SK-N-SH treated with all-trans-retinoic acid at 6 μM for 48 hours (cell line): ENCODE measurements at places on chromosomes 7 and 10.
A peak's percentile ranks its signal among the peaks of the same experiment; 100 is the strongest.

- ATAC-seq, result no peak
Observed at GRCh38 chr7:156497776-156498509, 142.6 kb upstream of the RNF32 start.

- no peak for ATAC-seq
Observed at GRCh38 chr10:397321-398068, 262.2 kb downstream of the ZMYND11 start.

GRCh38 chr10:89793649-89794254 lies 92.4 kb downstream of the KIF20B start:
- peak; percentile 98 for ATAC-seq

DNA sequence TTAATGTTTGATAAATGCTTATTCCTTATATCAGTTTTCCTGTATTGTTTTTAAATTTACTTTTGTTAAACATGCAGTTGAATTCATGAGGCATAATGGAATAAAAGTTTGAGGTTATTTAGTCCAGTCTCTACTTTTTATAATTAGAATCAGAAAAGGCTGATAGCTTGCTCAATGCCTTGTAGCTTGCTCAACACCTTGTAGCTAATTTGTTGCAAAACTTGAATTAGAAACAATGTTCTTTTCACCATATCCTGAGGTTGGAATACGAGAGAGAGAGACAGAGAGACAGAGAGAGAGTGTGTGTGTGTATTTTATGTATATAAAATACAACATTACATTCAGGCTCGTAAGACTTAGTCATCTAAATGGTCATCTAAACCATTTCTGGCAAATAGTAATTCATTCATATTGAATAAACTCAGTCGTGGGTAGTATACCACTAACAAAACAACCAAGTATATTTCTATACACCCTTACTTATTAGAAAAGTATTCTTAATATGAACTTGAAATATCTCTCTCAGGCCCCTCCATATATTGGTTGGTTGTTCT lies 243.5 kb downstream of the ADK start:
- ATAC-seq, result no peak

DNA sequence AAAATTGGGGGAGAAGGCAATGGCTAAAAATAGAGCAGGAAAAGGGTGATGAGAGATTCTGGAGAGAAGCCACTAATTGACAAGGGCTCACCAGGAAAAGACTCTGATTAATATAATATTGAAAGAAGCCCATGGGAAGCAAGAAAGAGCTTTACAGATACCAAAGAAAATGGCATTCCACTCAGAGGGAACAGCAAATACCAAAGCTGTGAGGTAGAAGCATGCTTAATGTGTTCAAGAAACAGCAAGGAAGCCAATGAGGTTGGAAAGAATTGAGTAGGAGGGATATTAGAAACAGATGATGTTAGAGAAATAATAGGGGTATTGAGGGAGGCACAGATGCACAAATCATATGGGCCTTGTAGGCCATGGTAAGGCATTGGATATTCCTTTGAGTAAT lies 130.1 kb downstream of the MYO3A start:
- ATAC-seq, result no peak

GRCh38 chr7:17183630-17184328 lies 114.7 kb upstream of the AHR start:
- ATAC-seq, result no peak

- peak; percentile 53 for ATAC-seq
Observed at GRCh38 chr7:28984217-28984616, 26.1 kb upstream of the TRIL start.

DNA sequence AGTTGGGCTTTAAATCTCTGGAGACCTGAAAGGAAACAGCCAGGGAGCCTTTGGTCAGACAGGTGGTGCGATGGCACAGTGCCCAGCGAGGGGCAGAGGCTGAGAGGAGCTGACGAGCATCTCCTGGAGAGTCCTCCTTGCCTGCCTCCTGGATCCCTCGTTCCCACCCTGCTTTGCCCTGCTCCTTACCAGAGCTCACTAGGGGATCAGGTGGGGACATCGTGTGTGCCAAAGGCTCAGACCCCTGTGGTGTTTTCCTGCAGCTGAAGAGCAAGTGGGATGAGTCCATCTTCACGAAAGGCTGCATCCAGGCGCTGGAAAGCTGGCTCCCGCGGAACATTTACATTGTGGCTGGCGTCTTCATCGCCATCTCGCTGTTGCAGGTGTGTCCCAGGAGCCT lies 21.8 kb upstream of the SH2D4B start:
- ATAC-seq, result no peak

- ATAC-seq, result no peak
Observed at GRCh38 chr10:47049906-47050305, 138.7 kb downstream of the PTPN20 start.

- no peak for ATAC-seq
Observed at GRCh38 chr10:101451667-101452069, 97.7 kb downstream of the BTRC start.

DNA sequence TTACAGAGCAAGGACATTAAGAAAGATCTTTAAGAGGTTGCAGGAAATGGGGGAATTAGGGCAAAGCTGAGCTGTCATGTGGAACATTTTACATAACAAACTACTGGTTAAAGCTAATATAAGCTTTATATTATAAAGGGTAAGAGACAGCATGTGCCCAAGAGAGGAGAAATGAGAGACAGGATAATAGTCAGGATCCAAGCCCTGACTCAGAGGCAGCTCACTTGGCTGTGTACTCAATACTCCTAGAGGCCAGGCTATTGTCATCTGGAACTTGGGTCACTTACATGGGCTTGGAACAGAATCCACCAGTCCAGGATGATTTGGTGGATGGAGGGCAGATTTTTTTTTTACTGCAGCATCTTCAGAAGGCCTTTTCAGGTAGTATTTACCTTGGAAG lies 418.6 kb upstream of the ZMIZ1 start:
- peak; percentile 53; the same call in 1 of the 3 replicates for ATAC-seq

- no peak for ATAC-seq
Observed at GRCh38 chr7:6579446-6579845, 2.2 kb downstream of the ZDHHC4 start.

DNA sequence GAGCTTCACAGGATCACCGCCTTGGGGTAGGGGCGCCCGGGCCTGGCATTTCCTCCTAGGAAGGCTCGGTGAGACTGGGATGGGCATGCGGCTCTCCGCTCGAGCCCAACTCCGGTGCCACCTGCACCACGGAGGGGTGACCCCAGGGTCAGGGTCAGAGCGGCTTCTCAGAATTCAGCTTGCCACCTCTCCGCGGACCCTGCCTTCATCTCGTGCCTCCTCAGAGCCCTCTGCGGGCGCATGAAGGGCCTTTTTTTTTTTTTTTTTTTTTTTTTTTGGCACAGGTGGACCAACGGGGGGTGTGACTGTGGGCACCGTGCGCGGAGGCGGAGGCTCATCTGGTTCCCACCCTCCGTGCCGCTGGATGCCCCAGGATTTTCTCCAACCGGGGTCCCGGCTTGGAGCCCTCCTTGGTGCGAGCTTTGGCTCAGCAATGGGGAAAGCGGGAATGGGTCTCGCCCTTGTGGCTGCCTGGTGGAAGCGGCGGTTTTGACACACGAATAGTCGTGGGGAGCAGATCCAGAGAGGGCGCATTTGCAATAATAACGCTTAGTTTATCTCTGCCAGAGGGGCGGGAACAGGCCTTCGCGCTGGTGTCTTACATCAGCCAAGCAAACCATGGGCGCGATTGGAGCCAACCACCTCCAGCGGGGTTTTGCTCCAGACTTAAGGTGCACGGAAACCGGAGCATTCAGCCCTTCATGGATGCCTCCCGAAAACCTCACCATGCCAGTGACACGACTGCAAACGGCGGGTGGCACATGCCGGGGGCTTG lies 5.0 kb upstream of the TNRC18 start:
- ATAC-seq, result no peak

GRCh38 chr10:67098461-67098860 lies 172.6 kb downstream of the LRRTM3 start:
- no peak for ATAC-seq

- no peak for ATAC-seq
Observed at GRCh38 chr7:18706670-18707069, 211.1 kb downstream of the HDAC9 start.

DNA sequence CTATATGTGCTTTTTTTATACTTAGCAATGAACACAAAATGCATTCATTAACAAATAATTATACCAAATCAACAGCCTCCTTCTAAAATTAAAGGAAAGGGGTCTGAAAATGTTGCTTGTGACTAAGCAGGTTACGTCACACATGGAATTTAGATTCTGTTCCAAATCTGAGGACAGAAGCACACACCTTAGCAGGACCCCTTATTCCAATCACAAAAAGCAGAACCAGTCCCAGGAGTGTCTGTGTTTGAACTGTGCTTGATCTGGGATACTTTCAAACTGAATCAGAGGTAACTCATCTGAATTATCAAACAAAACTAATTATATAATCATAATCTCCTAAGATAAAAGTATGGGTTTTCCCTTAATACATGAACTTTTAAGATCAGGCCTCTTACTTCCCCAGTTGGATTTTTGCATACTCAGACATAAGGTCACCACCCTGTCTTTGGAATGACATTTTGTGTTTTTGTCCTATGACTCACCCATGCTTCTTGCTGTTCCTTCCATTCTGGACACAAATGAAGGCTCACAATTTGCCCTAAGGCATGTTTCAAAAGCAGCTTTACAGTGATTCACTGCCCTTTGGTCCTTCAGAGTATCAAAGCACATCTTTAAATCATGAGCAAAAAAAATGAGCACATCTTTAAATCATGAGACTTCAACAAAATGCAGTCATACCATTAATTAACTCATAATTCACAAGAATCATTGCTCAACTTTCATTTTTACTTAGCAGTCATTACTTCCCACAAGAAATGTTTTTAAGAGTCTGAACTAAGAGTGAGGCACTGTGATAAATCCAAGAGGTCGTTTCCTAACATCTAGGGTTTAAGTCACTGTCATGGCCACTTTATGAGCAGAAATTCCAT lies 35.5 kb downstream of the SEMA3C start:
- ATAC-seq, result peak; percentile 92
